ENCODE measurements at places on chromosomes 12 and 14.

DNA sequence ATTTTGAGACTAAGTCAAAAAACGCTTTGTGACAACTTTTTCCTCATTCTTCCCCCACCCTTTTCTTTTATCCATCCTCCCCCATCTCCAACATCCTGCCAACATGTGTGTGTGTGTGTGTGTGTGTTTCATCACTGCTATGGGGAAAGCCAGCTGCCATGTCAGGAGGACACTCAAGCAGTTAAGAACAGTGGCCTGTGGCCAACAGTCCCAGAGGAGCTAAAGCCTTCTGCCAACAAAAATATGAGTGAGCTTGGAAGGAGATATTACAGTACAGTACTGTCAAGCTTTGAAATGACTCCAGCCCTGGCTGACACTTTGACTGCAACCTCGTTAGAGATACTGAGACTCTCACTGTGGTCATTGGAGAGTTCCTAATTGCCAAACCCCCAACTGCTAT lies 5.0 kb upstream of the CSRP2 start:
- no peak for DNase-seq

DNA sequence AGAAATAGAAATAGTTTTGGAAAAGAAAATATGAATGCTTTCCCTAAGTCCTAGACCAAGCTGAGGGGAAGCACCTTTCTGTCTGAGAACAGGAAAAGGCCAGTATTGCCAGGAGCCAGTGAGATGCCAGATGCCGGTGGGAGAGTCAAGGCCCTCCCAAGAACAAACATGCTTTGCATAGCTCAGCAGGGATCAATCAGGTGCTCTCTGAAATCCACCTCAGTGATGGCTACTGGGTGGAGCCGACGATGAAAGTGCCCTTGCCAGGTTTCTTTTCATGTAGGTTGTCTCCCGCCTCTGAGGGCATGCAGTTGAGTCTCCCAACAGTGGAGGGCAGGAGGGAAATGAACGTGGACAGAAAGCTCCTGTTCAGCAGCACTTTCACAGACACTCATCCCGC lies 28.3 kb downstream of the DEGS2 start:
- DNase-seq, result no peak

GRCh38 chr14:29654901-29655550 lies 272.6 kb downstream of the PRKD1 start:
- DNase-seq, result no peak

- DNase-seq, result peak; percentile 52
Observed at GRCh38 chr14:68627868-68628604, 164.8 kb downstream of the ZFP36L1 start.

GRCh38 chr12:93848523-93849101 lies 171.4 kb downstream of the CRADD start:
- DNase-seq, result peak; percentile 19

GRCh38 chr12:92044435-92044834 lies 101.2 kb downstream of the BTG1 start:
- no peak for DNase-seq

DNA sequence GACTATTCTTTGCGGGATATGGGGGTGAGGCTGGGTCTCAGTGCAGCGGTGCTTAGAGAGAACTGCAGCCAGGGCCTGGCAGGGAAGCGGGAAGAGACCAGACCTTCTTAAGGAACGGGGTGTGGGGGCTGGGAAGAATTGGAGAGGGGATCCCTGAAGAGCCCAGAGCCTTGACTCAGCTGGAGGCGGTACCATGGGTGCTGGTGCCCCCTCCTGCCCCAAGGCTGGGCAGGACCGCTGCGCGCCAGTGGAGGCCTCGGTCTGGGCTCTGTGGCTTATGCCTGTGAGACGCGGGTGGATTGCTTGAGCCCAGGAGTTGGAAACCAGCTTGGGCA lies 1.3 kb upstream of the RNU7-1 start:
- DNase-seq, result no peak

DNA sequence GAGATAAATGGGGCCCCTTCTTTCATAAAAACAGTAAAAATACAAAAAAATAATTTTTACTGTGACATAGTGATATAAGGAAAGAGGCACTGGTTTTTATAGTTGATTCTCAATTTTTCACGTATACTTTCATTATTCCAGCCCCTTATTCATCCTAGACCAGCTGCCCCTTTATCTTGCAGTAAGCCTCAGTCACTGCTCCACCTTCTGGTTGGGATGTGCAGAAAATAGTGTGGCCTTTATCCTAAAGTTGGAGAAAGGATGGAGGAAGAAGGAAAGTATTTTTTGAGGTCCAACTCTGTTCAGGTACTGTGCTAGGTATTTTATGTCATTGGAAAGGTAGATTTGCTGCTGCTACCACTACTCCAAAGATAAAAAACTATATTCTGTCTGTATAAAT lies 172.7 kb downstream of the ANO6 start:
- DNase-seq, result no peak
